Mesothelial cell of epicardium (in vitro differentiated cells): ENCODE measurements at places on chromosomes 7 and 10.

DNA sequence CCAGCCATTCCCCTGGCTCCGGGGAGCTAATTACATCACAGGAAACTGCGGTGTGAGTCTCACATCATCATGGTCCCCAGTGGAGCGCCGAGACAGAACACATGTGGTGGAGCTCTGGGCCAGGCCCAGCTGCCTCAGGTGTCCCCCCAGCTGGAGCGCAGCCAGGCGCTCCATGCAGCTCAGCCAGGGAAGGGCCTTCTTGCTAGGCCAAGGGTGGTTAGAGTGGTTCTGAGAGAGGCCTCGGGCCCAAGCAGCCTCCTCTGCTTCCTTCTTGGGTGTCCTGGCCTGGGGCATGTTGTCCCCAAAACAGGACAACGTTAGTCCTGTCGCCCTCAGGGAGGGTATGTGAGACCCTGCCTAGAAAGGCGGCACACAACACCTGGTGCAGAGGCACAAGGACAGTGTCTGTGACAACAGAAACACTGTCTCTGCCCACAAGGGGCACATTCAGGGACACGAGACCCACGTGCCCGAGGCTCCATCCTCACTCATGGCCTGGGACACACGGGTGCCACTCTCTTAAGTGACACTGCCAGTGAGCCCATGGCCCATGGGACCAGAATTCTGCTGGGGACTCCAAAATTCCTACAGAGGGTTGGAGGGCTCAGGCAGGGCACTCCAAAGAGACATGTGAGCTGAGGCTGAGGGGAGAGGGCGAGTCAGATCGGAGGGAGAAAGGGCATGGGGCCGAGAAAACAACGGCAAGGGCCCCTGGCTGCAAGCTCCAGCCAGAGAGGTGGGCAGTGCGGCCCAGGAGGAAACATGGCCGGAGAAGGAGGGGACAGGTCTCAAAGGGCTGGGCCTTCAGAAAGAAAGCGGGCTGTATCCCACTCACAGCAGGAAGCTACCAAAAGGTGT, 37.0 kb upstream of the RET start:
- H3K4me1 ChIP-seq, result peaks cover 2% of the 10 kb centered on the region
- no peak overlapping the region for H3K4me3 ChIP-seq
- peak; percentile 8 for DNase-seq
- no peaks in the 10 kb centered on the region for H3K36me3 ChIP-seq

- H3K4me3 ChIP-seq, result no peak overlapping the region
- peaks cover 4% of the 10 kb centered on the region for H3K27me3 ChIP-seq
- peaks cover 2% of the 10 kb centered on the region for H3K4me1 ChIP-seq
- H3K27ac ChIP-seq, result no peak overlapping the region
- no peaks in the 10 kb centered on the region for H3K36me3 ChIP-seq
- no peak for DNase-seq
These were observed 12.1 kb upstream of the SNX13 start for GRCh38 chr7:17952387-17952786.

DNA sequence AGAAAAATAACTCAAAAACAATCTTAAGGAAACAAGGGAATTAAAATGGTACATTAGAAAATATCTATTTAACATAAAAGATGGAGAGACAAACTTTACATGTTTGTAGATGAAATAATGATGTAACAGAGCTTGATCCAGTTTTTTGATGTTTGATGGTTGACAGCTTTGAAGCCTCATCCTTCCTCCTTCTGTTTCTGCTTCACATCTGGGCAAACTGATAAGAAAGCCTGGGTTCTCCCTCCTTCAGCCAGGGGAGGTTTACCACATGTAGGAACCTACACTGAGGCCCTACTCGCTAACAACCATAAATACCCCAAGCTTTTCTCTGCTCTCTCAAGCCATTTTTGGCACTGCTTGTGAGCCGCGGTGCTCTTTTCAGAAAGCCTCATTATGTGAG, 82.8 kb upstream of the ZNF32 start:
- no peak overlapping the region for H3K4me3 ChIP-seq
- peaks cover 6% of the 10 kb centered on the region for H3K27me3 ChIP-seq
- H3K27ac ChIP-seq, result no peak overlapping the region
- DNase-seq, result no peak
- peaks cover 2% of the 10 kb centered on the region for H3K36me3 ChIP-seq

DNA sequence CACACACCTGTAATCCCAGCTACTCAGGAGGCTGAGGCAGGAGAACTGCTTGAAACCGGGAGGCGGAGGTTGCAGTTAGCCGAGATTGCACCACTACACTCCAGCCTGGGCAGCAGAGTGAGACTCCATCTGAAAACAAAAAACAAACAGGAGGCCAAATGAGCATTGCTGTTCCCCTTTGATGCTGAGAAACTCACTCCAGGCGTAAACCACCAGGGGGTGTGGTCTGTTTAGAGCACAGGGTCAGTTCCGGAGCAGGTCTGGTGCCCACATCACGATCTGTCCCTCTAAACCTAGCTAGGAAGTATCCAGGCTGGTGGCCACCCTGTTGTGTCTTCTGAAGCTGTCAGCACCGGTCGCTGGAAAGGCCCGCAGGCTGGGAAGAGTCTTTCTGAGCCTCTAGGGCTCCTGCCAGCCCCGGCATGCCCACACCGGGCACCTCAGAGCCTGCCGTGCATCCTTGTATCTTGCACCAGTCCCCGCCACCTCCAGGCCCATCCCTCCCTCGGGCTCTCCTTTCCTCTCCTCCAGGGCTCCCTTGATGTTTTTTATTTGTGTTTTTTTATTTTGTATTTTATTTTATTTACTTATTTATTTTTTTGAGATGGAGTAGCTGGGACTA, 66.3 kb upstream of the SH2B2 start:
- no peak for DNase-seq
- H3K4me3 ChIP-seq, result no peak overlapping the region
- H3K27me3 ChIP-seq, result no peaks in the 10 kb centered on the region
- H3K4me1 ChIP-seq, result peaks cover 13% of the 10 kb centered on the region

DNA sequence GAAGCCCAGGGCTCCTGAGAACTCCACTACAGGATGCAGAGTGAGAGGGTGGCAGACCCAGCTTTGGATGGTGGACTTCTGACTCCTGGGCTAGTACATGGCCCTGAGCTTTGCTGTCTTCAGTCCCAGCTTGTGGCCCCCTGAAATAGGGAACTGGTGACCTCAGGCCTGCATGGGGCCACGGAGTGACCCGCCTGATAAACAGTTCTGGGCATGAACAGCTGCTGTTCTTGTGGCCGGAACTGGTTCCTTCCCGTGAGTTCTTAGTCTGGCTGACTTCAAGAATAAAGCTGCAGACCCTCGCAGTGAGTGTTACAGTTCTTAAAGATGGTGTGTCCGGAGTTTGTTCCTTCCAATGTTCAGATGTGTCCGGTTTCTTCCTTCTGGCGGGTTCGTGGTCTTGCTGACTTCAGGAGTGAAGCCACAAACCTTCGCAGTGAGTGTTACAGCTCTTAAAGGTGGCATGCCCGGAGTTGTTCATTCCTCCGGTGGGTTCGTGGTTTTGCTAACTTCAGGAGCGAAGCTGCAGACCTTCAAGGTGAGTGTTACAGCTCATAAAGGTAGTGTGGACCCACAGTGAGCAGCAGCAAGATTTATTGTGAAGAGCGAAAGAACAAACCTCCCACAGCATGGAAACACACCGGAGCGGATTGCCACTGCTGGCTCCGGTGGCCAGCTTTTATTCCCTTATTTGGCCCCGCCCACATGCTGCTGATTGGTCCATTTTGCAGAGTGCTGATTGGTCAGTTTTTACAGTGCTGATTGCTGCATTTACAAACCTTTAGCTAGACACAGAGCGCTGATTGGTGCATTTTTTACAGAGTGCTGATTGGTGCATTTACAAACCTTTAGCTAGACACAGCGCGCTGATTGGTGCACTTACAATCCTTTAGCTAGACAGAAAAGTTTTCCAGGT, 268.0 kb downstream of the ZEB1 start:
- H3K4me3 ChIP-seq, result no peak overlapping the region
- H3K27me3 ChIP-seq, result no peaks in the 10 kb centered on the region
- DNase-seq, result no peak

DNA sequence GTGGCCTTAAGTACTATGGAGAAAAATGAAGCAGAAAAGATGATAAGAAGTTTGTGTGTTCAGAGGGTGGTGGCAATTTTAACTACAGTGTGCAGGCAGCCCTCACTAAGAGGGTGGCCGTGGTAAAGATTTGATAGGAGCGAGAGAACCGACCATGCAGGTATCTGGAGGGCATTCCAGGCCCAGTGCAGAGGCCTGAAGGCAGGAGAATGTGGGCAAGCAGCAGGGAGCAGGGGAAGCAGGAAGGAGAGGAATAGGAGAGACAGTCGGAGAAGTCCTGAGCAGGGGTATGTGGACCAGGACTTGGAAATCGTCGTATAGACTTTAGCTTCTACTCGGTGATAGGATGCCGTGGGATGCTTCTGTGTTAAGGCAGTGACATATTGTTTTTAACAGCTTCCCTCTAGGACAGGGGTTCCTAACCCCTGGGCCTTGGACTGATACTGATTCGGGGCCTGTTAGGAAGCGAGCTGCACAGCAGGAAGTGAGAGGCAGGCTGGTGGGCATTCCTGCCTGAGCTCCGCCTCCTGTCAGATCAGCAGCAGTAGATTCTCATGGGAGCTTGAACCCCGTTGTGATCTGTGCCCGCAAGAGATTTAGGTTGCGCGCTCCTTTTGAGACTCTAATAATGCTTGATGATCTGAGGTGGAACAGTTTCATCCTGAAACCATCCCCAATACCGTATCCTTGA, 227.2 kb downstream of the CCDC3 start:
- H3K4me3 ChIP-seq, result no peak overlapping the region
- peaks cover 3% of the 10 kb centered on the region for H3K27me3 ChIP-seq
- H3K4me1 ChIP-seq, result peaks cover 2% of the 10 kb centered on the region

GRCh38 chr7:91169830-91170191, 94.4 kb upstream of the FZD1 start:
- H3K4me3 ChIP-seq, result no peak overlapping the region
- no peaks in the 10 kb centered on the region for H3K27me3 ChIP-seq
- H3K36me3 ChIP-seq, result peaks cover 13% of the 10 kb centered on the region
- H3K27ac ChIP-seq, result no peak overlapping the region

DNA sequence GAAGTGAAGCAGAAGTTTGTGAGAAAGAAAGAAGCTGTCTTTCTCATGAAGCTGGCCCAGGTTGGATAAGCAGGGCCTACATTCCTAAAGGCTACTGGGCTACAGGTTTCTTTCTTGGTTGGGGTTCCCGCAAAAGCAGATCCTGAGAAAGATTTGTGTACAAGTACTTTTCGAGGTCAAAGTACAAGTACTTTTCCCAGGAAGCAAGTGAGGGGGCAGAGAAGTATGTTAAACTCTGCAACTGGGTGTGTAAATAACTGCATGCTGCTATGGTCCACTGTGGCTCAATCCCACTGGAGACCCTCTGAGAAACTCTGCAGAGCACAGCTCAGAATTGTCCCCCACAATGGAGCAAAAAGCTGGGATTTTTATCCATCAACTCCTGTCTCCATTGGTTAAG, 28.7 kb downstream of the LSM5 start:
- DNase-seq, result no peak
- H3K27me3 ChIP-seq, result no peaks in the 10 kb centered on the region
- no peak overlapping the region for H3K4me3 ChIP-seq
- H3K36me3 ChIP-seq, result no peaks in the 10 kb centered on the region
- no peaks in the 10 kb centered on the region for H3K4me1 ChIP-seq

DNA sequence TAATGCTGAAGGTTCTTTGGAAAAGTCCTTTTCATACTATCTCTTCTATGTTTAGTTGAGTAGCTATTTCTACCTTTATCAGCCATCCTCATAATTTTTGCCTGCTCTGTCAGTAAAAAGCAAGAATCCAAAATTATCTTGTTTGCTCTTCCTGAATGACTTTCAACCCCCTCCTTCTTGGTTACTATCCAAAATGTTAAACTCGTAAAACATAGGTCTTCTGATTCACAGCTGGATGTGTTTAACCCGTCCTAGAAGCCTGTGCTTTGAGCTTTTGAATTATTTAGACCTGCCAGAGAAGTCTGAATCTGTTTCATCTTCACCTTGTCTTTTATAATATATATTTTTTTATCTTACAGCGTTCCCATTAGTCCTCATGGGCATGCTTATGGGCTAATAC, 136.4 kb upstream of the MDFIC start:
- H3K27me3 ChIP-seq, result no peaks in the 10 kb centered on the region
- no peak for DNase-seq
- peaks cover 2% of the 10 kb centered on the region for H3K4me1 ChIP-seq
- peaks cover 2% of the 10 kb centered on the region for H3K36me3 ChIP-seq
- H3K4me3 ChIP-seq, result no peak overlapping the region
- H3K27ac ChIP-seq, result no peak overlapping the region

- peaks cover 48% of the 10 kb centered on the region for H3K36me3 ChIP-seq
- H3K27me3 ChIP-seq, result no peaks in the 10 kb centered on the region
- H3K4me3 ChIP-seq, result no peak overlapping the region
These were observed 24.4 kb upstream of the KBTBD2 start for GRCh38 chr7:32916006-32916405.

- H3K4me1 ChIP-seq, result peaks cover 20% of the 10 kb centered on the region
- DNase-seq, result no peak
- no peak overlapping the region for H3K4me3 ChIP-seq
- H3K27me3 ChIP-seq, result no peaks in the 10 kb centered on the region
These were observed 80.0 kb downstream of the EEPD1 start for GRCh38 chr7:36232971-36233550.

GRCh38 chr7:112079673-112080072, 126.5 kb downstream of the DOCK4 start:
- DNase-seq, result no peak
- H3K4me1 ChIP-seq, result peaks cover 21% of the 10 kb centered on the region
- H3K36me3 ChIP-seq, result peaks cover 6% of the 10 kb centered on the region
- H3K4me3 ChIP-seq, result no peak overlapping the region
- no peak overlapping the region for H3K27ac ChIP-seq
- H3K27me3 ChIP-seq, result no peaks in the 10 kb centered on the region

DNA sequence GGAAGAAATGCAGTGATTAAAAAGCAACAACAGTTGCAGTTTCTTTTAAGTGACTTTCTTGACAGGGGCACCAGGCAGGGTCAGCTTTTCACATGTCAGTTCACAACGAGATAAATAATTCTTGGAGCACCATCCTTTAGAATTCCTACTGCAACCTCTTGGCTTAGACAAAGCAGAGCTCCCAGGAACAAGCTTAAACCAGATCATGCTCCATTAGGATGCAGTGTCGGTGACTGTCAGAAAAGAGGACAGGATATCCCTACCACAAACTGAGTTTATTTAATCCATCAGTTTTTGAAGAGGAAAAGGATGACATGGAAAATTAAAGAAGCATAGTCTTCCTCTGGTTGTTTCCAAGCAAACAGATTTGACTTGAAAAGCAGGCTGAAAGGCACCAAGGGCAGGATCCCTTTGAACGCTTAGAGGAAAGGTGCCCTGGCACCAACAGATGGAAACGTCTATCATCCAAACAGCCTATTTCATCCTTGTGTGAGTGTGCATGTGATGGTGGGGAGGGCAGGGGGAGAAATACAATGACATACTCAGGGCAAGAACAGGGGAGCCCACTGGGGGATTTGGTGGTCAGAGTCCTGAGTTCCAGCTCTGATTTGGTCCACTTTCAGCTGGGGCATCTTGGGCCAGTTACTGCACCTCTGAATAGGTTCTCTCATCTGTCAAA, 332.1 kb upstream of the AOAH start:
- no peak overlapping the region for H3K4me3 ChIP-seq
- no peaks in the 10 kb centered on the region for H3K27me3 ChIP-seq
- H3K4me1 ChIP-seq, result no peaks in the 10 kb centered on the region
- H3K27ac ChIP-seq, result no peak overlapping the region
- no peak for DNase-seq
- no peaks in the 10 kb centered on the region for H3K36me3 ChIP-seq
